ENCODE measurements at places on chromosomes 2 and 18.

- DNase-seq, result no peak
Observed at GRCh38 chr2:240893363-240893844, 2.6 kb downstream of the MAB21L4 start.

DNA sequence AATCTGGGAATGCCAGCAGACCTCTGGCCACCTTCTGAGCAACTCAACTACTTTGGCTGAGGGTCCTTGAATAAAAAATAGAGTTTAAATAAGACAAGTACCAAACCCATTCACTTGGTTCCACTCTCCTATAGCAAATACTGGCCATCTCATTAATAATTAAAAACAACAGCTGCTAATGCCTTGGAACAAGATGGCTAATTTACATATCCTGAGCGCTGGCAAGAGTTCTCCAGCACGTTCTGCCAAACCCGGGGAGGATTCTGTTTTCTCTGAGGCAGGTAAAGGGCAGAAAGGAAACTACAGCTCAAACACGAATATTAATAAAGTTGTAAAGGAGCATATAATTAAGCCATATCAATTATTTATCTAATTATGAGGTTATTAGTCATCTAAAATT, 1123.7 kb downstream of the TDRD15 start:
- no peak for DNase-seq

DNA sequence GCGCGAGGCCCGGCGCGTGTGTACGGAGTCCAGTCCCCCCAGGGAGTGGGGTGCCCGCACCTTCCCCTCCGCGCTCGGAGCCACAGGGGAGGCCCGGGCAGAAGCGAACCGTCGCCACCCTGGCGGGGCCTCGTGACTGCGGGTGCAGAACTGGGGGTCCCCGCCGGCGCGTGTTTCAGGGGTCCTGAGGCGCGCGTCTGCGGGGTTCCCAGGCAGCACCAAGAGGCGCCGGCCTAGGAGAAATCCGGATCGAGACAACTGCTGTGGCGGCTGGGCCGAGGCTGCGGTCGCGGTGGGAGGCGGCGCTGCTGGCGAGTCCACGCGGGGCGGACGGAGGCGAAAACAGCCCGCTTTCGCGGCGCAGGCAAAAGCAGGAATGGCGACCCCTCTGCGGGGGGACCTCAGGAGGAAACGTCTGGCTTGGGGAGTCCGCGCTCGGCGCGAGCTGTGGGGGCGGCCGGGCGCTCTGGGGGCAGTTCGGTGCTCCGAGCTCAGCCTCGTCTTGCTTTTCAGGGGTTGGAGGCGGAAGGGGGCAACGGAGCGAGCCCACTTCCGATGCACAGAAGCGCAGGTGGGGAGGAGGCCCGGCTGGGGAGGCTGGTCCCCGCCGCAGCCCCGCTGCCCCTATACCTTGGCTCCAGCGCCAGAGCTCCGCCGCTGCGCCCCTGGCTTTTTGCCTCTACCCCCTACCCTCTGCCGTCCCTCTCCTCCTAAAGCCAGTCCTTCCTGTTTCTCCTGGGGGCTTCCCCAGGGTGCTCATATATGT, 81.5 kb upstream of the LDLRAD4 start:
- no peak for DNase-seq

DNA sequence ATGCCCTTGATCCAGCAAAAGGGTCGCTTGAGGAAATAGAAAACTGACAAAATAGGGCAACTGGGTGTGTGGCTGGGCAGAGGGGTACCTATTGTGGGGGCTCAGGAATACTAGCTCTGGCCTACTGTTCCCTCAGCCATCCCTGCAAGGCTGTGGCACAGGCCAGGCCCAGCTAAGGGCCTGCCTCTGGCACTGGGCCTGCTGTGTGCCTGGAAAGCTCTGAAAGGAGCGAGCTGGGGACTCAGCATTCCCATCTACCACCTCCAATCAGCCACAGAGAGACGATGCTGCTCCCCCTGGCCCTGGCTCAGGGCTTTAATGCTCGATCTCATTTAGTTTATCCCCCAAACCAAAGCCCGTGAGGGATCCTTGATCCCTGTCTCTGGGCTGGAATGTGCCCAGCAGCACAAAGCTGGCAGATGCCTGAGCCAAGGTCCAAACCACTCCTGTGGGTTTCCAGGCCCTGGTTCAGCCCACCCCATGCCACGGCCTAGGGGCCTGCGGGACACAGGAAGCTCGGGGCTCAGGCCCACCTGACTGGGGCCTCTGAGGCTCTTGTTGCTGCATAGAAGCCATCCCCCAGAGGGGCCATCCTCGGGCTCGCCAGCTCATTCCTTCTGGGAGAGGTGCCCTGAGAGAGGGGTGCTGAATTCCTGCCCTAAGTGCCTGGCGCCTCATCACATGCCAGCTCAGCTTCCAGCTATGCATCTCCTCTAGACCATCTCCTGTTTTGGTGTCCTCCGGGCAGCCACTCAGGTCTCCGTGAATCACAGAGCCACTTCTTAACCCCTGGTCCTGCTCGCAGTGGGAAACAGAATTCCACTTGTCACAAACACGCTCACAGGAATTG, 43.0 kb upstream of the KCNF1 start:
- no peak for DNase-seq

GRCh38 chr2:128058114-128058513, 30.3 kb upstream of the SAP130 start:
- DNase-seq, result no peak

GRCh38 chr18:72866442-72866900, 1.3 kb downstream of the NETO1 start:
- no peak for DNase-seq

- DNase-seq, result no peak
Observed at GRCh38 chr2:46369783-46370182, 72.6 kb downstream of the EPAS1 start.

- no peak for DNase-seq
Observed at GRCh38 chr2:161141033-161141432, 19.2 kb upstream of the TANK start.

GRCh38 chr2:185862657-185863398, 124.2 kb downstream of the FSIP2 start:
- no peak for DNase-seq

GRCh38 chr2:69191634-69192033, 178.7 kb downstream of the ANTXR1 start:
- DNase-seq, result no peak

DNA sequence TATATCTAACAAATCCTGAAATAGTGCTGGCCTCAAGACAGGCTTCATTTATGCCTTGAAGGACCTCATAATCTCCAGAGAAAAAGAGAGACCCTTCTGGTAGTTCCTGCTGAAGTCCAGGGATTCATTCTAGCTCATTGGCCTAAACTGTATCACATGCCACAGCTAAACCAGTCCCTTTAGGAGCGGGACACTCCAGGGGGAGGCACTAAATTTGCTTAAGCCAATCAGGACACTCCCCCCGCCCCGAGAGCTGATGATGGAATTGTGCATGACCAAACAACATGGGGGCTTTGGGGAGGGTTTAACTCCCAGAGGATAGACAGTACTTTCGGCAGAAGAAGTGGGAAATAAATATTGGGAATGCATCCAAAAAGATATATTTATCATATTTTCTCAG, 36.4 kb upstream of the CXCR4 start:
- DNase-seq, result no peak
